ENCODE measurements at places on chromosomes 3 and 15.

GRCh38 chr3:111695636-111696117, 100.5 kb upstream of the ZBED2 start:
- no peak for DNase-seq

GRCh38 chr3:154003649-154004048, 117.5 kb upstream of the ARHGEF26 start:
- DNase-seq, result no peak

DNA sequence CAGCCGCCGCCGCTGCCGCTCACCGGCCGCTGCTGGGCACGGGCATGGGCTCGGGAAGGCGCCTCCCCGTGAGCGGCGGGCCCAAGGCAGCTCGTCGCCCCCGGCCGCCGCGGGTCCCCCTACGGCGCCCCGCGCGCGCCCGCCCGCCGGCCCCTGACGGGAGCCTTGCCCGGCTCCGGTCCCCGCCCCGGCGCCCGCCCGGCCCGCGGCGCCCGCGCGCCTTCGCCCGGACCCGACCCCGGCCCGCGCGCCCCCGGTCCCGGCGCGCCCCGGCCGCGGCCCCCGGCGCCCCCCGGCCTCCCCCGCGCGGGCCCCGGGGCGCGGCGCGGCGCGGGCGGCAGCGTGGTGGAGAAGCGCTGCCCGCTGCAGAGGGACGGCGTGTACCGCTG, 177.7 kb downstream of the OR4M2 start:
- DNase-seq, result no peak

DNA sequence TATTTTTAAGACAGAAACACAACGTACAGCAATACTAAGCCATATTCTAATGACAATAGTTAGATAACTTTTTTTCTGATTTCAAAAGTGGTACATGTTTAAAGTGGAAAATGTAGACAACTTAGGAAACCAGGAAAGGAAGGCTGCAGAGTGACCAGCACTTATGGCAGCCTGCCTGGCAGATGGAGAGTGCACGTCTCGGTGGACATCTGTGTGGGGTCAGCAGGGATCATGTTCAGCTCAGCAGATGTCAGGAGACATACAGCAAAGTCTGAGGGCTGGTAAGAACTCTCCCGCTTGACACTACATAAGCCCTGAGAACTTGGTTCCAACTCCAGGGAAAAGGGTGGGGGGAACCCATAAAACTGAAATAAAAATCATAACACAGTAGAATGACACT, 128.6 kb upstream of the ADPGK start:
- no peak for DNase-seq

- DNase-seq, result no peak
Observed at GRCh38 chr3:156885761-156886160, 59.6 kb downstream of the LEKR1 start.
